Stimulated activated CD8-positive, alpha-beta memory T cell treated with anti-CD3 and anti-CD28 coated beads, Interleukin-12 subunit alpha, Interleukin-12 subunit beta, amount 100 ng/mL, for 4 hours (primary cell): ENCODE measurements at places on chromosomes 7 and 10.

GRCh38 chr7:49839863-49840645 lies 66.6 kb downstream of the VWC2 start:
- no peak for DNase-seq

- DNase-seq, result no peak
Observed at GRCh38 chr7:134513169-134513752, 14.1 kb upstream of the AKR1B10 start.

DNA sequence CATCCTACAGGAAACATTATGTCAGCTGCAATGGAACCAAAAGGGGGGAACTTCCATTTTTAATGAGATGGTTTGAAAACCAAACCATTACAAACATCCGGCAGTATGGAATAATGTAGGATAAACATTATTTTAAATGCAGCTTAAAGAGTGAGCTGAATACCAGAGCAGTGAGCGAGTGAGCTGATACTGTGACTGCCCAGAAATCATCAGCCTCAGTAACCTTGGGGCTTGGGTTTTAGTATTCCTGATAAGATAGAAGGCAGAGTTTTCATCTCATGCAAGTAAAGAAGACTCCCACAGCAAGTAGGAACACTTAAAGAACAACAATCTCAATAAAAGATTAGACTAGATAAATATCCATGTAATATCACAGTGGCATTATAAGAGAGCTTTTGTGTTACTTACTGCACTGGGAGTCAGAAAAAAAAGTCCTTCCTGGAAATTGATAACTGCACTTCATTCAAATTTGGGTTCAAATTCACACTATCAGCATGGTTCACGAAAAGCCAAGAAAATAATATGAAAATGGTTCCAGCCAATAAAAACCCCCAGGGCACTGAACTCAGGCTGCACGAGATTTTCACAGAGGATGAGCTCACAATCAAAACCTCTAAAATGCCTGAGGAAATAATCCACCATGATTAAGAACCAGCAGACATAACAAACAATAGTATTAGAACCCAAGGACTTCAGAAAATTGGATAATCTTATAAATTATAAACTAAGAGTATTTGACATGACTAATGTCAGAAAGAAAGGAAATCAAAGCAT lies 115.7 kb downstream of the MTPAP start:
- DNase-seq, result no peak

DNA sequence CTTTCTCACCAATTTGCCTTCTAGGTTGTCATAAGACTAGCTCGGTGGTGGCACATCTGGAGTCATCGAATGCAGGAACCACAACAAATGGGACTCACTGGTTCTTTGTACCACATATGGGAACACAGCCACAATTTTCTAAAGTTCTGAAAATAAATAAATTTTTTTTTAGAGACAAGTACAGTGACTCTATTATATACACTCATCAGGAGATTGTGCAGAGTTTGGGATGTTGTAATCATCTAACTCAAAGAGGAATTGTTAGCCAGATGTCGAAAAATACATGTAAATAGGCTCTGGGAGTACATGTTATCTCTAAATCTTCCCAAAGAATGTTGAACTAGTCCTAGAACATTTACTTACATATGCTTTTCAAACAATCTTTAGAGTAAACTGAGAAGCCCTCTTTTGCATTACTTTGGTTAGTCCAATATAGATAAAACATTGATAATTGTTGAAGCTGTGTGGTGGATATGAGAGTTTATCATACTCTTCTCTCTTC lies 19.6 kb upstream of the SEPTIN7 start:
- DNase-seq, result no peak

- no peak for DNase-seq
Observed at GRCh38 chr10:89371079-89371478, 6.8 kb upstream of the IFIT1B start.

DNA sequence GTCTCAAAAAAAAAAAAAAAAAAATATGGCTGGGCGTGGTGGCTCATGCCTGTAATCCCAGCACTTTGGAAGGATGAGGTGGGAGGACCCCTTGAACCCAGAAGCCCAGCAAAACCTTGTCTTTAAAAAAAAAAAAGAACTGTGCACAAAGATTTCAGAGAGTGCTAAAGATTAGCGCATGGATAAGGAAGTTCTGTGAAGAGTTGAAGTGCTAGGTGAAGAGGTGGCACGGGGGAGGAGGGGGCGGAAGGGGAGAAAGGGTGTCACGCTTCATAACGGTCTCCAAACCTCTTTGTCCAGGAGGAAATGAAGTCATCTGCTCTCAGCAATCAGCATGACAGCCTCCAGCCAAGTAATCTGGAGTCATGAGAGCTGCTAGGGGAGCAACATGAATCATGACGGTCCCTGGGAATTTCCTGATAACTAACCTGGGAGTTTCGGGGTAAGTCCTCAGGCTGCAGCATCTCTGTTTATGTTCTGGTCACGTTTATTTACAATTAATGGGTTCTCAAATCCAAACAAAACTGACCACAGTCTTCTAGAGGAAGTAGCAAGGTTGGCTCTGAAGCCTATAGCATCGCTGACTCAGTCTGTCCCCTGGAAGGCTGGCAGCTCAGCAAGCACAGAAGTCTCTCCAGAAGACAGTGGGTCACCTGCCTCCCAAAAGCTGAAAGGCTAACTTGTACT lies 1.9 kb upstream of the PLAU start:
- peak; percentile 57 for DNase-seq

GRCh38 chr10:58480321-58480720 lies 32.4 kb upstream of the BICC1 start:
- DNase-seq, result no peak

DNA sequence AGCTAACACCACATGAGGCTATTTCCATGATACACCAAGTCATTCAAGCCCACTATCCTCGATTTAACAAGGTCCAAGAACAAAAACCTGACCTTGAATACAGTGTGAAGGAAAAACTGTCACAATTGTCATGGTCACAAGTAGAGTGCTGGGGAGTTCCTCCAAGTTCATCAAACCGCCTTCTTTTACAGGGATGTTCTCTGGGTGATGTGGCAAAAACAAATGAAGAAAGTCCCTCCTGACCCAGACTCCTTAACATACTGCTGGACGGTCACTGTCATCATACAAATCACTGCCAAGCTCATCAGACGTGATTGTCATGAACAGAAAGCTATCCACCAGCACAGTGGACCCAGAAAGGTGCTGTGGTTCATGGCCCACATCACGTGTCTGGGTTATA lies 28.9 kb downstream of the HIPK2 start:
- DNase-seq, result no peak

- DNase-seq, result no peak
Observed at GRCh38 chr10:101080933-101081931, 19.4 kb downstream of the KAZALD1 start.

DNA sequence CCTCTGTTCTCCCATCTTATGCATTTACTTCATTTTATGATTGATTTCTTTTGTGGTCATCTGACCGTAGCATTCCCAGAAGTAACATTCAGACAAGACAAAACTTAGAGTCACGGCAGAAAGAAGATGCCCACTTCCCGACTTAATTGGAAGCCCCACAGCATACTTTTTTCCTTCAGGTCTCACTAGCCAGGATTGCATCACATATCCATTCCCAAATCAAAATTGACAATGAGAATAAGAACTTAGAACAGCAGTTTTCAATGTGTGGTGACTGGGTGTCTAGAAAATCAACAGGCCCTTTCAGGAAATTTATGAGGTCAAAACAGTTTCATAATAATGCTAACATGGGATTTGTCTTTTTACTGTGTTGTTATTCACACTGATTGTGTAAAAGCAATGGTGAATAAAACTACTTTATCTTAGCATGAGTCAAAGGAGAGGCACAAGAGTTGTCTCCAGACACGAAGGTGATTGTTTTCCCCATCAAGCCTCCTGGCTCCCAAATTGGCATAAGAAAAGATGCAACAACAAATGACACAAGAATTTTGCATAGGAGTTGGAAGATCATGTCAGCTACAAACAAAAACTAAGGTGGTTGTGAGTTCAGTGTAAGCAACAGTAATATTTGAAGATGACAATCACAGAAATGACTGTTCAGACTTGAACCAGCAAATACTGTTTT lies 493.9 kb downstream of the HTR7 start:
- DNase-seq, result no peak

GRCh38 chr7:24824896-24825295 lies 67.6 kb upstream of the GSDME start:
- no peak for DNase-seq

DNA sequence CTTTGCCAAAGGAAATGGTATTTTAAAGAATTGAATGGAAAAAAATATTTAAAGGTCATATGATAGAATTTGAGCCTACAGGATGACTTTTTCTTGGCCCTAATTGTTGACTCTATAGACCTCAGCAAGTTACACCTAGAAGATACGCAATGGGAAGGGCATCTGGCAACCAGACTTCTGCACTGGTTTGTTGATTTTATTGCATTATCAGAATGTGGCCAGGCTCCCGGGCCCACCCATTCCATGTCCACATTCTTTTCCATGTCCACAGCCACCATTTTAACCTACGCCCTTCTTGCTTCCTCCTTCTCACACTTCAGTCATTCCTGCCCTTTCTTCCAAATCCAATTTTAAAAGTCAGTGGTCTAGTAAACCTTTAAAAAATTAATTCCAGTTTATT lies 738.4 kb downstream of the SUGCT start:
- DNase-seq, result no peak

GRCh38 chr10:72370201-72370722 lies 15.5 kb upstream of the DNAJB12 start:
- no peak for DNase-seq

DNA sequence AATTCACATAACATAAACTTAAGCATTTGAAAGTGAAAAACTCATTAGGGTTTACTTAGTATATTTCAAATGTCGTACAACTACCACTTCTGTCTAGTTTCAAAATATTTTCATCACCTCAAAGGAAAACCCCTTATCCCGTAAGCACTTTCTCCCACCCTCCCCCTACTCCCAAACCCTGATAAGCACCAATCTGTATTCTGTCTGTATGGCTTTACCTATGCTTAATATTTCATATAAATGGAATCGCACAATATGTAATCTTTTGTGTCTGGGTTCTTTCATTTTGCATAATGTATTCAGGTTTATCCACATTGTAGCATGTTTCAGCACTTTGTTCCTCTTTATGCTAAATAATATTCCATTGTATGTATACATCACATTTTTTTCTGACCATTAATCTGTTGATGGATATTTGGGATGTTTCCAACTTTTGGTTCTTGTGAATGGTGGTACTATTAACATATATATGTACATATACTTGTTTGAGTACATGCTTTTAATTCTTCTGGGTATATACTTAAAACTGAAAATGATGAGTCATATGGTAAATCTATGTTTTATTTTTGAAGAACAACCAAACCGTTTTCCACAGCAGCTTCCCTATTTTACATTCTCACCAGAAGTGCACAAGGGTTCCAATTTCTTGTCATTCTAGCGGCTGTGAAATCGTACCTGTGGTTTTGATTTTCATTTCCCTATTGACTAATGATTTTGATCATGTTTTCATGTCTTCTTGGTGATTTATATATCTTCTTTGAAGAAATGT lies 6.2 kb upstream of the STARD3NL start:
- no peak for DNase-seq

GRCh38 chr7:135330088-135330487 lies 96.5 kb downstream of the STRA8 start:
- DNase-seq, result no peak

DNA sequence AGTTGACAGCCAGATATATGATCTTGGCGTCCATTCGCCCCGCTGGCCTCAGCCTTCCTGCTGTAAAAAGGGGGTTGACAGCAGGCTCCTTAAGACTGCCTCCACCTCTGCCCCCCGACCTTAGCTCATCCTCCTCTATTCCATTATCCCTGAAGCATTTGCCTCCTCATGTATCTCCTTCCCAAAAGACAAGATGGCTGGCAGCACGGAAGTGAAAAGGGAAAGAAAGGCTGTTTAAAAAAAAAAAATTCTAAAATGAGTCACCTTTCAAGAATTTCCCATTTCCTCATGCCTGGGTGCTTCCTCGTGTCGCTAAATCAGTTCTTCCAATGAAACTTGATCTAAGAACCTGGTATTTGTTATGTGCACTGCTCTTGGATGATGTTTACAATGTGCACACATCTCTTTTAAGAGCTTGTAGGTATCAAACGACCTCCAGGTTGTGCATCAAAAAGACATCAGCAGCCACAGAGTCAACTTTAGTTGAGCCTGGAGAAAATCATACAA lies 1.7 kb downstream of the SCRN1 start:
- no peak for DNase-seq

GRCh38 chr7:4065190-4065589 lies 616.9 kb upstream of the FOXK1 start:
- no peak for DNase-seq

- DNase-seq, result no peak
Observed at GRCh38 chr7:29875741-29876140, 69.4 kb downstream of the WIPF3 start.

DNA sequence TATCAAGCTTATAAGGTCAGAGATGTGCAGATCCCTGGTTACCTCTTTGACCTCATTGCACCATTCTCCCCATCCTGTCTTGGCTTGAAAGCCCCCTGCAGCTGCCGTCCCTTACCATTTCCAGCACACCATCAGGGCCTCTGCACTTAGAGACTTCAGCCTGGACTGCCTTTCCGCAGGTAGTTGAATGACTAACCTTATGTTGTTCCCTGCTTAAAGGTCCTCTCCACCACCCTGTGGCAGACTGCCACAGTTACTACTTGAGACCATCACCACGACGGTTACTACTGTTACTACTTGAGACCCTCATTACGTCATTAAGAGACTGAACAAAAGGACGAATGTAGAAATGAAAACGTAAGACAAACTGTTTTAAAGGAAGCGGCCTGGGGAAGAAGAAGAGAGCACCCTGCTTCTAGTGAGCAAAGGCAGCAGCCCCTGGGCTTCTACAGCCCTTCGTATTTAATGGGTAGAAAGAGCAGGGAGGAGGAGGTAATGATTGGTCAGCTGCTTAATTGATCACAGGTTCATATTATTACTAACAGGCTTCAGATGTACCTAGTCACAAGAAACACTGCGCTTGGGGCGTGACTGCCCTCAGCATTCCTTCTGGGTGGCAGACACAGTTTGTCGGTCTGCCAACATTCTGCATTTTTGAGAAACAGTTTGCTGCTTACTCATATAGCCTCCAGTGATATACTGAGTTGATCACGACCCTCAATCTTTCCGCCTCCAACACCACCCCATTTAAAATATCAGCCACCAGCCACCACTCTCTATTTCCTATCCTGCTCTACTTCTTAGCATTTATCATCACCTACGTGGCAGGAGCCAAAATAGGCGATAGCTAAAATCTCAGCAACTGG lies 74.1 kb upstream of the PARD3 start:
- DNase-seq, result no peak

DNA sequence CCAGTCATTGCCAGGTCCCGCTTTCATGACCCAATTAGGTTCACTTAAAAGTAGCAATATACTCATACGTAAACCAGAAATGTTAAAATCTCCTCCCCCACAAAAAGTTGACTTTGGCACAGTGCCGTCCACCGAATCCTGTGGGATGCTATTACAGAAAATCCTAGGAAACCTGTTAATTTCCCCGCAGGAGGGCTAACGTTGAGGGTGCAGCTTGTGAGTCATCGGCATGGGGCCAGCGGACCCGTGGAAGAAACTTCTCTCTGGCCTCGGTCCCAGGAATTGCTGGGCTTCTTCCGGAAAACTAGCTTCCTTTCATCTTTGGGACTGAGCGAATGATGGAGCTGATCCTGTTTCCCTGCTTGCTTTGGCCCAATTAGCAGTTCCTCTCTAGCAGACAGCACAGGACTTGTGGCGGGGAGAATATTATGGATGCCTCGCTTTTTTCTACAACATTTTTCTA lies 13.5 kb downstream of the CRYGN start:
- DNase-seq, result no peak
